ENCODE measurements at places on chromosomes 5 and 9.

DNA sequence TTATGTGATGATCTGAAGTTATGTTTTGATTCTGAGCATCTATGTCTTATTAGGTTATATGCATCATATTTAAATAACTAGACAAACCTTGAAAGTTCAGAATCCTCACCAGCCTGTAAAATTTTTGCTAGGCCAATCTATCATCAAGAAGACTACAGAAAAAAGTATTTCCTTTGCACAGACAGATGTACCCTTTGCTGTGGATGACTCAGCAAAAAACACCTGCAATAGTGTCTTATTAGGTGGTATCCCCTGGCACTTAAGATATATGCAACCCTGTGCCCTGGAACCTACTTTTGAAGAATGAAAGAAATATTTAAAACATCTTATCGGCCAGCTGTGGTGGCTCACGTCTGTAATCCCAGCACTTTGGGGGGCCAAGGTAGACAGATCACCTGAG, 130.6 kb downstream of the SLF1 start:
- no peak for DNase-seq

- no peak for DNase-seq
Measured at GRCh38 chr9:136754059-136754572, 3.9 kb downstream of the LCN8 start.

- DNase-seq, result no peak
Measured at GRCh38 chr9:21590058-21590996, 108.2 kb upstream of the IFNE start.

- no peak for DNase-seq
Measured at GRCh38 chr5:58264276-58264675, 195.6 kb downstream of the PLK2 start.

DNA sequence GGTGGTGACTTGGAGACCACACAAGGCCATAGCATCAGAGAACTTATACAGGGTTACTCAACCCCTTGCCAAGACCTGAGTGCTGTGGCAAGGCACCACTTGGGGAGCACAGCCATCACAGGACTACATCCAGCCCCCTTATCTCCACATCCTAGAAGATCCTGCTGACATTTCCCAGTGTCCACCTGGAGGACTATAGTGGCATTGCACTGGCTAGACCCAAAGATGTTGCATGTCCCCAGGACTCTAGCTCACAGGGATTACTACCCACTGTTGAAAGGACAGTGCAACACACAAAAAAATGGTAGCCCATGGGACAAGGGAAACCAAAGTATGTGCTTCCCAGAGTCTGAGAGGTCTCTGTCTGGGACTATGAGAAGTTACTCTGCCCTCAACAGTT, 411.1 kb upstream of the NUDT12 start:
- DNase-seq, result no peak

- DNase-seq, result no peak
Measured at GRCh38 chr5:569868-570361, 42.2 kb upstream of the CEP72 start.

DNA sequence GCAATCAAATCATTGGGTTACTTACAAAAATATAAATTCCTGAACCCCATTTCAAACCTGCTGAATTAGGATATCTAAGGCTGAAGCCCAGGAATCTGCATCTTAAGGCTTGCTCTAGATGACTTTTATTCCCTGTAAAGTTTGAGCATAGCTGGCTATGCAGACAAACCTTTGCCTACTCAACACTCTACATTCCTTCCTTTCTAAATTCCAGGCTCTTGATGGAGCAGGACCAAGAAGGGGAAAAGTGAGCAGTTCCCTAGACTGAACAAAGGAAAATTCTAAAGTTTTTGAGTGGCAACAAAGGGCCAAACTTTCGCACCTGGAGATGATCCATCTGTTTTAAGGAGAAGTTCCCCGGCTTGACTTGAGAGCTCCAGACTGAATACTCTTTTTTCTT, 9.8 kb upstream of the ADRA1B start:
- no peak for DNase-seq

DNA sequence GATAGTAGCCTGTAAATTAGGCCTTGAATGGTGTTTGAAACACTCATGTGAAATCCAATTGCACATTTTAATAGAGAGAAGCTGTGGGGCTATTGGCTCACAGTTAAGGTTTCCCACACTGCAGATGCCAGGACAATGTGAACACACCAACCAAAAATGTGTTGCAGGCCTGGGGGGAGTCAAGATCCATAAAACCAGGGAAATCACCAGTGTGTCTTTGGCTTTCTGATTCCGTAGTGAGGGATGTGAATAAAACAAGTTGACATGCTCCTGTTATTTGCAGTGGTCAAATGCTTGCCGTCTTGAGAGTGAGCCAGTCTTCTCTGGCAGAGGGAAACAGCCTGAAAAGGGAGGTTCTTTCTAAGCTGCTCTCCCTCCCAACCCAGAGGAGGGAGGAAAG, 79.0 kb downstream of the ZNF462 start:
- no peak for DNase-seq

DNA sequence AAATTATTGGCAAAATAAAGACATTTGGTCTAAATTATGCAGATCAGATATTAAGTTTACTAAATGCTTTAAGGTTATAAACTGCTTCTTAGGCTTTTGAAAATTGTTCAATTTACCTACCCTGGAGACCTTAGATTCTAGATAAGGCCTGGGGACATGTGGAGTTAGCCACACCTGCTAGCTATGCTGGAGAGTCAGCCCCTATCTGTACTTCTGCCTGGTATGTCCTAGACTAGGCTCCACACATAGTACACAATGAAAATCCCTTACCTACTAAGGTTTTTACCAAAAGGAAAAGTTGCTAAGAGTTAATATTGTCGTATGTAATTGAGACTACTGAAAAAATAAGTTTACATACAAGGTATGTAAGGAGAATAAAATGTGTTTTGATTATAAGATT, 49.8 kb upstream of the DMAC1 start:
- DNase-seq, result no peak

- no peak for DNase-seq
Measured at GRCh38 chr9:99590840-99591239, 230.8 kb upstream of the NR4A3 start.

GRCh38 chr9:73011181-73011750, 58.4 kb upstream of the ALDH1A1 start:
- no peak for DNase-seq

DNA sequence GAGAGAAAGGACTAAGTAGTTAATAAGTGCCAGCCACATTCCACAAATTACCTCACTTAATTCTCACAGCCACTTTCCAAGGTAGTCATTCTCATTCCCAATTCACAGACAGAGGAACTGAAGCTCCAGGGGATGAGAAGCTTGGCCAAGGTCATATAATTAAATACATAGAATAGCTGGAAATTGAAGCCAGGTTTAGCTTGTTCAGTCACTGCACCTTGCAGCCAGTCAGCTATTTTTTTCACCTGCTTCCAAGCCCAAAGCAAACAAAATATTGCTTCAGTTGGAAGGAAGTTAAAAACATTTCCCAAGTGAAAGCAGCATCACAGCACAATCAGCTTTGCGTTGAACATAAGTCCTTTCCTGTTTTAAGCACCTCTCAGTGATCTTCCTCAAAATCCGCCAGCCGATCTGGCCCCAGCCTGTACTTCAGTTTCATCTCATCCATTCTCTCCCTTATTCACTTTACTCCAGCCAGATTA, 4.8 kb downstream of the ALDH1A1 start:
- no peak for DNase-seq

- no peak for DNase-seq
Measured at GRCh38 chr9:83382421-83382820, 155.8 kb downstream of the FRMD3 start.

DNA sequence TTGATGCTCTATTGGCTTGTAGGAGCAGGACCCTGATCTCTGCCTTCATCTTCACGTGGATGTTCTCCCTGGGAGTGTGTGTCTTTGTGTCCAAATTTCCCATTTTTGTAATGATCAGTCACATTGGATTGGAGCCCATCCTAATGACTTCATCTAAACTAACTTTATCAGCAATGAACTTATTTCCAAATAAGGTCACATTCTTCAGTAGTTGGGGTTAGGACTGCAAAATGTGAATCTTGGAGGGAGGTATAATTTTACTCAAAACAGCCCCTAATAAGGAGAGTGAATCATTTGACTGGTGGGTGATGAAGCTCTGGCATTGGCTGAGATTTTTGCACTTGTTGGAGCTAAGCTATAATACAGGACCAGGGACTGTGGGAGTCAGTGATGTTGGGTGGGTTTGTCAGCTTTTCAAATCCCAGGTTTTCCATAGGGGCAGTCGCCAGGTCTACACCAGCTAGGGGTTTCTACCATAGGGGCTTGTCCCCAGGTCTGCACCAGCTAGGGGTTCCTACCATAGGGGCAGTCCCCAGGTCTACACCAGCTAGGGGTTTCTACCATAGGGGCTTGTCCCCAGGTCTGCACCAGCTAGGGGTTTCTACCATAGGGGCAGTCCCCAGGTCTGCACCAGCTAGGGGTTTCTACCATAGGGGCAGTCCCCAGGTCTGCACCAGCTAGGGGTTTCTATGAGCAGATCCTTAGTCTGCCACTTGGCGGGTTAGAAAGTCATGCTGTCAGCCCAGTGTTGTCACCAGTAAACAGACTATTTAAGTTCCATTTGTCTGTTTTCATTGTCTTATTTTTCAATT, 382.6 kb upstream of the DAP start:
- DNase-seq, result no peak

DNA sequence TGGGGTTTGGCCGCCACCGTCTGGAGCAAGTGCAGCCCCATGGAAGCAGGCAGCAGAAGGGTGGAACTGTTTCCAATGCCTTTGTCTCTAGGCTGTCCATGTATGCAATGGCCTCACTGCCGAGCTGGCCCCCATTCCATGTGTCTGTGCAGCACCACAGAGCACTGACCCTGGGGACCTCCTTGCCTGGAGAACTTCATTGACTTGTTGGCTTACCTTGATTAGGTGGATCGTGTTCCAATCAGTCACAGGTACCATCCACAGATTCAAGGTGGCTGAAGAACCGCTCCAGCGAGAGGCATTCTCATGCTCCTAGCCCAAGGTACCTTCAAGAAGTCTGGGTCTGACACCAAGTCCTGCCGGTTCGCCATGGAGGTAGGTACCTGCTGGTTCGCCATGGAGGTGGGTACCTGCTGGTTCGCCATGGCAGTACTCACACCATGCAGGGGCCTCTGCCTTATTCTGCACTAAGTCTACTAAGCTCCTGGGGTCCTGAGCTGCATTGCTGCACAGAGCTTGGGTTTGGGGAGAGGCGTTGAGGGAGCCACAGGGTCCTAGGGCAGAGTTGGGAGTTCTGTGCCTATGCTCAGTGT, 358.3 kb upstream of the IRX1 start:
- no peak for DNase-seq

DNA sequence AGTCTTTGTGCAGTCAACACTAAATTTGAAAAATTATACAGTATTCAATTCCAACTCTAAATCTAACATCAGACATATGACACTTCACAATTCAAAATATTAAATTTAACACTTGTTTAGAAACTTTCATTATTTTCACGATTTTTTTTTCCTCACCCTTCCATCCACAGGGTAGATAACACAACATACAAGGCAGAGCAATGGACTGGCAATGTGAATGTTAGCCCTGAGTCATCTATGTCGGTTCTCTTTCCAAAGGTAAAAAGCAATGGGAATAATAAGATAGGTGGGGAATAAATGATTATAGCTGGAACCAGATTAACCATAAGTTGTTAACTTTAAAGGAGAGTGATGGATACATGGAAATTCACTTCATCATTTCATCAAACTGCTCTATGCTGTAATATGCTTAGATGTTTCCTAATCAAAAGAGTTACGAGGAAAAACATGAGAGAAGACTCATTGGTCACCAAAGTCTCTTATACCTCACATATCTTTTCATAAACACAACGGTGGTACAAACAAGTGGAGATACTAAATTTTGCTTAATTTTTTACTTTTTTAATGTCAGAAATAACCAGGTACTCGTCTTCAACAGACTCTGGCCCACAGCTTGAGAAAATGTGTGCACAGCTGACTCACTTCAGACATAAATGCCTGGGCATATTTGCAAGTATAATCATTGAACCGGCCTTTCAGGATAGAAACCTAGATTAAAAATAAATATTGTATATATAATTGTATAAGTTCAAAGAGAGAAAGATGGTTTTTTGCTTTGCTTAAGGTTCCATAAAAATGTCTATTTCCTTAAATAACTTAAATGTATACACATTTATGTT, 23.0 kb downstream of the RFX3 start:
- DNase-seq, result no peak

GRCh38 chr5:110687485-110687884, 39.0 kb downstream of the TMEM232 start:
- DNase-seq, result no peak

- no peak for DNase-seq
Measured at GRCh38 chr9:14678776-14679175, 14.5 kb downstream of the ZDHHC21 start.

- DNase-seq, result no peak
Measured at GRCh38 chr5:155914766-155915165, 412.2 kb upstream of the SGCD start.

DNA sequence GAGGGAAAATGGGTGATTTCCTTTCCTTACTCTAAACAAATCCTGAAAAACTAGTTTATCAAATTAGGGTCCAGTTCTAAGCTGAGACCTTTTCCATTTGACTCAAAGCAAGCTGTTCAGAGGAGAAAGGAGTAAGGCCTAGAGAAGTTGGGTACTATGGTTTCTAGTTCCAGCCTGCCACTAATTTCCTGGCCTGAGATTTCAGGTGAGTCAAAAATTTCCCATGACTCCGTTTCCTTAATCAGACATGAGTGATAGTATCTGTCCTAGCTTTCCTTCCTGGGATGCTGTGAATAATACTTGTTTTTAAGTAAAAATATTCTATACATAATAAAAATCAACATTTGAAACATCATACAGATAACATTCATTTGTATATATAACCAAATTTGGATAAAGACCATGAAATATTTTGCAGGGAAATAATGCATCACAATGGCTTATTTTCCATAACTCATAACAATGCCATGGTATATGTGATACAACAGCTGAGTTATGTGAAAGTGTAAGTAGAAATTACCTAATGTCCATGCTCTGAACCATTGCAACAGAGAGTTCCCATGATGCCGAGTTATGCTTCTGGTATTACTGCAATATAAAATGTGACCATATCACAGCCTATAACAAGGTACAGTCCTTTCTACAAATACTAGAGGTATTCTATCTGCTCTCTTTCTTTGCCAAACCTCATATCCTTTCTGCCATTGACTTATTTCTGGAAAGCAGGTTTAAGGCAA, 142.7 kb downstream of the MLLT3 start:
- DNase-seq, result no peak

DNA sequence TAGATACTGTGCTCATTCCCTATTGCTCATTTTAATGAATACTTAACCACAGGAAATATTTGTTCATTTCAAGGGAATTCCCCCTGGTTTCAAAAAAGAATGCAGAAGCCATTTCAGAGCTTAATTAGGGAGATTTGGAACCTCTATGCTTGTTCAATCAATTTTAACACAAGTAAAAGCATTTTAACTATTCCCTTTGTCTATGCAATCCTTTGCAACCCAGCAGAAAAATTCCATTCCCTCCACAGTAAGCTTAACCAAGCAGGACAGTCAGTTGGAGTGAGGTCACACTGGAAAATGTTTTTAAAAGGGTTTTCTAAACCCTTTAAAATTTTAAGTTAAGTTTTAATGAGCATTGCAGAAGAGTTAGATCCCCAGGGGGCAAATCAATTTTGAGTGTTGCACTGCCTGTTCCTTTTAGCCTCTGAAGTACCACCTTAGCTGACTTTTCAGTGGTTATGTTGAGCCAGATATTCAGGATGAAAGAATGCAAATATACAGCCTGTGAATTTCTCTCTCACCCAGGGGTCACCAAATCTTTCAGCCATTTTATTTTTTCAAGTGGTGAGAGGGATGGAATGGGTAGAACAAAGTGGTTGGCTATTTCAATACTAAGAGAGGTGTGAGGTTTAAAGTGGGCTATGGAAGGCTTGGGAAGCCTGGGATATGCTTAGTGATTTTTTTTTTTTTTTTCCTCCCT, 356.2 kb upstream of the NUDT12 start:
- DNase-seq, result no peak

GRCh38 chr5:68459093-68459809, 243.7 kb downstream of the PIK3R1 start:
- DNase-seq, result no peak

All from activated CD4-positive, alpha-beta T cell treated with anti-CD3 and anti-CD28 coated beads, Interleukin-2, Interleukin-6, amounts not matched to agents 100 ng/mL and 50 ng/mL, durations not matched to agents 16 hours and 8 hours (primary cell).